ENCODE measurements at places on chromosomes 4 and X.
A peak's percentile ranks its signal among the peaks of the same experiment; 100 is the strongest.

- peak; percentile 91 for DNase-seq
Observed at GRCh38 chrX:70454441-70455365, 10.1 kb downstream of the DLG3 start.

- DNase-seq: no peak
Observed at GRCh38 chrX:81414630-81415029, 212.7 kb downstream of the SH3BGRL start.

- DNase-seq: no peak
Observed at GRCh38 chrX:155997436-155997835, at the start of gene IL9R. TSS of gene IL9R (plus strand) at chrX:155997696. CDS start at chrX:155997760, 64 bp downstream.

DNA sequence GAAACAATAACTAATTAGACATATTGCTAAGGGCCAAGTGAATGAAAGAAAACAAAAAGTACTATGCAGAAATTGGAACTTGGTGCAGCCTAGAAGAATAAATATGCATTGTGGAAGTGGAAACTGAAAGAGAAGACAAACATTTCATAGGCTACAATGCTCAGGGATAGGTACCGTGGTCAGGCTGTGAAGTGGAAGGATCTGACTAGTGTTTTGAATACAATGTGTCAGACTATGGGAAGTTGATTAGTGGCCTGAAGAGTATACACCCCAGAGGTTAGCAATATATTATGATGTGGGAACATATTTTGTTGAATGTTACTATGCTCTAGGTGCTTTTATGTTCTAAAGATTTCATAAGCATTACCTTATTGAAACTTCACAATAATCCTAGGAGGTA, 36.8 kb downstream of the GPRIN3 start:
- DNase-seq: no peak

- DNase-seq: no peak
Observed at GRCh38 chrX:17967888-17968287, 106.8 kb upstream of the RAI2 start.

DNA sequence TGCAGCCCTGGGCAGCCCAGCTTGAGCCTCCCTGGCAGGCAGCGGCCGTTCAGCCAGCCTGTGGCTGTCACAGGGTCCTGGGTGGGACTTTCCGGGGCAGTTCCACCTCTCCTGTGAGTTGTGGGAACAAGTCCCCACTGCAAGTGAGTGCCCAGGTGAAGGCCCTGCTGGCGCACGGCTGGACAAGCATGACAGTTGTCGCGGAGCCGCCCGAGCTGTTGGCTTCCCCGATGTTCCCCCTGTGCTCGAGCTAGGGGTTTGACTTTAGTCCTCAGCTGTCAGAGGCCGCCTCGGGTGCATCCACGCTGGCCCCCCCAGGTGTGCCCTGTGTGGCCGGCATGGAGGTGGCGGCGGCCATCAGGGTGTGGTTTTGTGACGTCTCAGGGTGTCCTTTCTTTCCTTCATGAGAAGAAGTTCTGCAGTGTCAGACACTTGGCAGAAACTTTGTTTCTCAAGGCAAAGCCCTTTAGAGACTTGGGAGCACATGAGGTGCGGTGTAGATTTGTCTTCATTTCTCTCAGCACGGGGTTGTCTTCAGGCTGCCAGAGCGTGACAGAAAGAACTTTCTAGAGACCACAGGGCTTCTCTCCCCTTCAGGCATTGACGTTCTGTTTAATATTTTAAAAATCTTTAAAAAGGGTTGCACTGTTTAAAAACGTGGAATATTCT, 69.4 kb upstream of the HGFAC start:
- no peak for DNase-seq

GRCh38 chr4:54016504-54016903, 47.9 kb downstream of the CHIC2 start:
- DNase-seq: no peak

GRCh38 chrX:148540671-148541583, 40.5 kb downstream of the AFF2 start:
- no peak for DNase-seq

GRCh38 chr4:141131723-141132071, 1.6 kb downstream of the RNF150 start:
- no peak for DNase-seq

GRCh38 chr4:83010522-83011318, at the start of gene LIN54:
TSS of gene LIN54 (minus strand) at chr4:83010823. CDS start at chr4:82984844, 25,979 bp downstream.
- peak; percentile 74 for DNase-seq

- DNase-seq: no peak
Observed at GRCh38 chr4:59987289-59987688, 1212.8 kb upstream of the ADGRL3 start.

DNA sequence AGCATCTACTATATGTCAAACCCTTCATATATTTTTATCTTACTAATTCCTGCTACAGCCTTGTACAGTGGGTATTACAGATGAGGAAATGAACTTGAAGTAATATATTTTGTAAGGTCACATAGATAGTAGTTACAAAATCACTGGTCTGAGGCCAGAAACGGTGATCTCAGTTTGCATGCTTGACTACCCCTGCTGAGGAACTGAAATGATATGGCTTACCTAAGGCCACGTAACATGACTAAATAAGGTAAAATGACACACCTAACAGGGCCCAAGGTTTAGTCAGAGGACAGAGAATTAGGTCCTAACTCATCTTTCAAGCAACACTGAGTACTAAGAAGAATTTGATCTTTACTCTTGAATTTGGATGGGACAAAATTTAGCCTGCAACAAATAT, 1.5 kb upstream of the COMMD8 start:
- DNase-seq: no peak

DNA sequence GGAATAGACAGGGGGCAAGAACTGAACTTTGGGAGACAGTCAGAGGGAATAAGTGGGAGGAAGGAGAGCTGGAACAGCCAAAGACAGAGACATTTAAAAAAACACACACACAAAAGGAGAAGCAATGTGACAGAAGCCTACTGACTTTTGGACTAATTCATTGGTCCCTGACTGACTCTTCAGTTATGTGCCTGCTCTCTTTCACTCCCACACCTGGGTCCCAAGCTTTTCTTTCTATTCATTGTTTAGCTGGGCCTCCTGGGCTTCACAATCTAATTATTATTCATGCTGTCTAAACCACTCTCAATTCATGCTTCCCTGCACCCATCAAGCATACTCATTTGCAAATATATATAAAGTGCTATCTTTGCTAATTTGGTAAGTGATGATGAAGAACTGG, 139.2 kb upstream of the IRS4 start:
- no peak for DNase-seq

DNA sequence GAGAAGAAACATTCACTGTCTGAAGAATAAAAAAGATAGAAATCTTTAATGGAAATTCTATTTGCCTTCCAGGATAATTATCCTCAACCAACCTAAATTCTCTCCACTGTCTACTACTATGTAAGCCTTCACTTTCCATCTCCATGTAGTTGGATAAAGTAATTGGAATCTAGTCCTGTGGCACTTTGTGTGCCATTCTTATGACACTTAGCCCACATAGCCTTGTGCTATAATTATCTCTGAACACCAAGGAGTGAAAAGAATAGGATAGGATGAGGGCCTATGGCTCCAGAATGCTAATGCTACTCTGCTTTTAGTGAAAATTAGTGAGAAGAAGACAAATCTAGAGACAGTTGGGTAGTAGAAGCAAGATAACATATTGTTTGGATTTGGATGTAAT, 20.2 kb downstream of the PRSS48 start:
- DNase-seq: no peak

GRCh38 chr4:25489253-25489797, 112.3 kb downstream of the ANAPC4 start:
- no peak for DNase-seq

- no peak for DNase-seq
Observed at GRCh38 chr4:130203571-130203970, 1107.6 kb downstream of the C4orf33 start.

- DNase-seq: no peak
Observed at GRCh38 chr4:153794006-153794405, 5.1 kb upstream of the SFRP2 start.

GRCh38 chrX:31547816-31548215, 476.0 kb upstream of the FTHL17 start:
- no peak for DNase-seq

DNA sequence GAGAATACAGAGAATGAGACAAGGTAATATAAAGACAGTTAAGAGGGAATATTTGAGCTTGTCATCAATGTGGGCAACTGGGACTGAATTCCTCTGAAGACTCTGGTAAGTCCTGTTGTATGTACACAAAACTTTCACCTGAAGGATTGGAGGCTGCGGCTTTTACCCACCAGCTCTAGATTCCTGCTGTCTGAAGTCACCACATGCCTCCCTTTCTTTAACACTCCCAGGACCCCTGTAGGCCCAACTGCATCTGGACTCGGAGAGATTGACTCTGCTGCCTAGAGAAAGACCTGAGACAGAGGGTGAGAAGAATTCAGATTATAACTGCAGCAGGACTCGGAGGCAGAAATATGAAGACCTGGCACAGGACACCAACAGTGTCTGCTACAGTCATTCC, 1048.0 kb downstream of the PDHA2 start:
- DNase-seq: no peak

GRCh38 chrX:40449396-40449795, 131.4 kb upstream of the ATP6AP2 start:
- no peak for DNase-seq

DNA sequence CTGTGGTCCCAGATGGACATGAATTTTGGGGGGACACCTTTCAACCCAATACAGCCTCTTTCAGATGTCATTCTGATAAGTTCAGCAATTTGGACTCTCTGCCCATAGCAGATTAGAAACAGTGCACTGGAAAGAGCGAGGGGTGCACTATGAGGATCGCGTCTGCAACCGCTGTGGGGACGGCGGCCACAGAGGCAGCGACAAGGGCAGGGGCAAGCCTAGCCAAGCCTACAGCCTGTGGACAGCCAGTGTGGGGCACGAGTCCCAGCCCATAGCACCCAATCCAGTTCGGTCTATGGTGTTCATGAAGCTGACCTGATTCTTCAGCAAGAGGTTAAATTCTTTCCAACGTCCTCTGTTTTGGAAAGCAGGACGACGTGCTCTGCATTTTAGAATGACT, 9.7 kb upstream of the NSG1 start:
- no peak for DNase-seq

GRCh38 chr4:73978886-73979285, 2.9 kb downstream of the PF4 start:
- DNase-seq: no peak

DNA sequence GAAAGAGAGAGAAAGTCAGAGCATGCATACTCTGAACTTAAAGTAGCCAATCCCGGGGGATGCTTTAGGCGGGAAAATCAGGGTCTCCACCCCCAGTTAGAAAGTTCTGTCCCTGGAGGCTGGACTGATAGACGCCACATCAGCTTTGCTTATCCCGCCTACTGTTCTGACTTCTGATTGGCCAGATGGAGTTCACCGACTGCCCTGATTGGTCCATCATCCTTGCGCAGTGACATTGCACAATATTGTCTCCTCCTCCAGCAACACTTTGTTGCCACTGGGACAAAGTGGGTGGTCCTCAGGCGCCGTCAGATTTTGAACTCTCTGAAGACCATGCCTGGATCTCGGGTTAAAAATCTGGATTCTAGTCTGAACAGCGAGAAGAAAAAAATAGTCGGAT, 50.3 kb downstream of the SSX3 start:
- no peak for DNase-seq

DNA sequence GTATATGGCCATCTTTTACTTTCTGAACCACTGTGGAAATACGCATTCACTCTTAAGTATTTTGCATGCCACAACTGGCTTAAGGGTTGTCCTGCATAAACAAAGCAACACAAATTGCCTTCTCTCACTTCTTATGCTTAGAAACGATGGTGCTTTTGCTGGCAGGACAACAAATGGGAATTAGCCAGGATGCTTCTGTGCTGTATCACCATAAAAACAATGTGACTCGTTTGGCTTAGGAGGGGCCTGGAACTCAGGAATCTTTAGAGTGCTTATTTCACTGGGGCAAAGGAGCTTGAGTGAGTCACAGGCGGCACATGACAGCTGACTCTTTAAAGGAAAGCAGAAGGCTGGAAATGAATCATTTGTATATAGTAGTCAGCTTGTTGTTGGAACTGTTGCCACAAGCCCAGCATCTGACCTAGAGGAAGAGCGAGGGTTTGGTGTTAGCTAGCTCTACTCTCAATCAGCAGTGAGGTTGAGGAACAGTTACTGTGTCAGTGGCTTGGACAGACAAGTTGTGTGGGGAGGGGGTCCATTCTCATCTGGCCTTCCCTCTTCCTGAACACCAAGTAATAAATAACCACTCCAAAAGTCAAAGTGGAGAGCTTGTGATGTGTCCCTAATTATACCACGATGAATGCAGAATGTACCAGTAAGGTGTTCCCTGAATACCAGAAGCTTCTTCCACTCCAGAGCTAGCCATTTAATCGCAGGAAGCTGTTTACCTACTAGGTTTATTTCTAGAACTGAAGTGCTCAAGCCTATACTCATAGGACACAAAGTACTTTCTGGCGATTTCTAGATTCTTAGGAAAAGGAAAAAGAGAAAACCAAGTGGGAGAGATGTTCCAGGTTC, 293.1 kb downstream of the CAMK2D start:
- DNase-seq: peak; percentile 87

DNA sequence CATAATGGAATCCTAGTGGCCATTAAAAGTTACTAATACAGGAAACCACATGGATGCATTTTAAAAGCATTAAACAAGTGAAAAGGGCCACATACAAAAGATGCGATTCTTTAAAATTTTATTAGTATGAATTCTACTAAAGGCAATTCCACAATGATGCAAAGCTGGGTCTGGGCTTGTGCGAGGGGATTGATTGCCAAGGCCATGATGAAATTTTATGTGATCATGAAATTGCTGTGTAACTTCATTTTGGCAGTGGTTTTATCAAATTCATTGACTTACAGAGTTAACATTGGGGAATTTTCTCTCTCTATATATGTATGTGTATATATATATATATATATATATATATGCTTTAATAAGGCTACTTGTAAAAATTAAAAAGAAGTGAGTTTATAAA, 1142.5 kb upstream of the IGFBP7 start:
- DNase-seq: no peak

DNA sequence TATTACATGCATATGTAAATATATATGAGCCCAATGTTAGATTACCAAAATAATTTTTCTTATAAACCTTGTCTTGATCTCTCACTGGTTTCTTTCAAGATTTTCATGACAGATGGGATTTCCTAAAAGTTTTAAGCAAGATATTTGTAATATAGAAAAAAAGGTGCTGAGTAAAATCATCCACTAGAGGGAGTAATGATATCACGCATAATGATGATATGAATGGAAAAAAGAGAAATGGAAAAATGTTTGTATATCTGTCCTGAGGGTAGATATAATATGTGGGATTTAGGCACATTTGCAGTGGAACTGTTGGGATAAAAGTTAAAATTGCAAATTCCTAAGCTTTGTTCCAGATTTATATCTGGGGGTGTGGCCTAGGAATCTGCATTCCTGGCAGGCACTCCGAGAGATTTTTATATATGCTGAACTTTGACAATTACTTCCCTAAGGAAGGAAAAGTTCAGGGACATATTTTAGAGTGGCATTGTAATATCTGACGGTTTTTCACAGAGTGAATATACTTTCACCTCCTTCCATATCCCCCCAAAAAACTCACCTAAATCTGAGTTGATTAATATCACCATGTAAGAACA, 60.5 kb downstream of the TMA16 start:
- DNase-seq: no peak

DNA sequence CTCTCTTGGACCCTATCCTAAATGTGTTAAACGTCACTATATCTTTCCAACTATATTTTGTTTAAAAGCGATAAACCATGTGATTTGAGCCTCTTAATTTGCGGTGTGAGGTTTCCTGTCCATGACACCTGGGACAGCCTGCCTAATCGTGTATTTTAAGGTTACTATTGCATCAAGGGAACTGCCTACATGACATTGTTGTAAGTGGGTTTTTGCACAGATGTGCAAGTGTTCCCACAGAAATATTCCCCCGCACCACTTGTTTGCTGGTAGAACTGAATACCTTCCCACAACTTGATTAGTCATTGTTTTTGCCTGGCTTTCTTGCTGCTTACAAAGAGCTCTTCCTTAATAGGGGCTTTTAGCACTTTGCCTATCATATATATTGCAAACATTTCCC, 5.1 kb upstream of the FAM184B start:
- no peak for DNase-seq

Data from RWPE2 (cell line).